ENCODE measurements at places on chromosomes 5 and 9.

GRCh38 chr5:73280821-73281746 is 108.1 kb downstream of the TMEM174 start:
- no peak for DNase-seq

DNA sequence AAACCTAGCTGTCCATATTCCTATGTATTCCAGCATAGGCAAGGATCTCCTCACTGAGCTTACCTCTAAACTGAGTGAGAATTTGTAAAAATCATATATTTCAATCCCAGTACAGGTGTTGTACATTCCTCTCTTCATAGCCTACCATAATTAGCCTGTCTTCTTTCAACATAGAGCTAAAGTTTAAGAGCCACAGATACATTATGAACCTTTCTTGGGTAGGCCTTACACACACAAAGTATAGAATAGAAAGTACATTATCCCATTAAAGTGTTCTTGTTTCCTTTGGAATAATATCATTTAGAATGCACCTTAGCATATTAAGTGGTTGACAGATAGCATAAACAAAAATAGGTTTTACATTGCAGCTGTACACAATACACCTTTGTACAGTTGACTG is 282.1 kb upstream of the TMEM161B start:
- DNase-seq, result no peak

- DNase-seq, result peak; percentile 72
Measured at GRCh38 chr5:151154931-151155774, 2.4 kb downstream of the ANXA6 start.

DNA sequence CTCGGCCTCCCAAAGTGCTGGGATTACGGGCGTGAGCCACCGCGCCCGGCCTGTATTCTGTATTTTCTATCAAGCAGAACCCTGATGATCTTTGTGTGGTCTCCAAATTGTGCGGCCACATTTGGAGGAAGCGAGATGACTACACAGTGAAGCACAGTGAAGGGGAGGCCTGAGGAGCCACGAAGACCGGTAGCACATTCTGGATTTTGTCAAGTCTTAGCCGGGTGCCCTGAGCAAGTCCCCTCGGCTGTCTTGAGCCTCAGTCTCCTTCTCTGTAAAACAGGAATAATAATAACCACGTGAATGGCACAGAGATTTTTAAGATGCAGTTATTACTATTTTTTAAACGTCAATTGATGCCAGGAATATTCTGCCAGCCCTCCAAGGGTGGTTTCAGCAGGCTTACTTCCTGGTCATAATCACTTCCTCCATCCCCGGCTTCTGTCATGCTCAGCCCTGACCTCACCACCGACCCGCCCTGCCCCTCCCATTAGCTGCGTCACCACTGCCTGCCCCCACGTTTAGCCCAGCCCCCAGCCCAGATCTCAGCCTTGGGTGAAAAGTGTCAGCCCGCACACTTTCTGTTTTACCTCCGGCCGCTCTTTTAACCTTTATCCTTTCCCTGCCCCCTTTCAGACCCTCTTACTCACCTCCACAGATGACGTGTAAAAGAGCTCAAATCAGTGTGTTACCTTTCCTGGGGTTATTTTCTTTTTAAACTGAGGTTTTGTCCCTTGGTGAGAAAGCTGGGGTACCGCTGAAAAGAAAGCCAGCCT is 27.0 kb upstream of the ERGIC1 start:
- DNase-seq, result peak; percentile 86

- no peak for DNase-seq
Measured at GRCh38 chr9:7816021-7816420, 16.4 kb upstream of the DMAC1 start.

- no peak for DNase-seq
Measured at GRCh38 chr9:136361047-136361753, 2.3 kb downstream of the DNLZ start.

GRCh38 chr5:96683810-96684209 is 21.6 kb downstream of the CAST start:
- no peak for DNase-seq

DNA sequence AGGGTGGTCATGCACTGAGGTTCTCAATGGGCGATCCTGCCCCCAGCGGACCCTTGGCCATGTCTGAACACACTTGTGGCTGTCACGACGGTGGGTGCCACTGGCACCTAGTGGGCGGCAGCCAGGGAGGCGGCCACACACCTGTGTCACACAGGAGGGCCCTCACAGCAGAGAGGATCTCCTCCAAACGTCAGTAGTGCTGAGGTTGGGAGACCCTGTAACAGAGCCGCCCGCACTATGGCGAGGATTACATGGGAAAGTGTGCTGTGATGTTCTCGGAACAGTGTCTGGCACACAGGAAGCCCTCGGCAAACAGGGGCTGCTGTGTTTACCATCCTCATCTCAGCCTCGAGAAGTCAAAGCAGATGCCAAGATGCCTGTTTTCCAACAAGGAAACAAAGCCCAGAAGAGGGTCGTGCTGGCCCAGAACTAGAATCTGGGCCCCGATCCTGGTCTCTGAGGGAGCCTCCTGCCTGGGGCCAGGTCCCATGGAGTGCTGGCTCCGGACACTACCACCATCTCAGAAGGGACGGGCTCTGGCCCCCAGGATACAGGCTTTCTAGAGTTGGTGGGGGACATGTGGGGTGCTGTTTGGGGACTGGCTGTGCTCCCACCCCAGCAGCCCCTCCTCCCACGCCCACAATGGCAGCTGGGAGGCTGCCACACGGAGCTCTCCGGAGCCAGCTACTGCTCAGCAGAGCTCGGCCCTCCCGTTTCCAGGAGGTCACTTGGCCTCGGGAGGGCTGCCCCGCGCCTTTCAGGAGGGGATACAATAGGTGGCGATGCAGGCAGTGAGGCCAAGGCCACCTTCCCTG is 48.2 kb downstream of the DBH start:
- peak; percentile 14 for DNase-seq

GRCh38 chr5:154333016-154333415 is 112.8 kb upstream of the SAP30L start:
- DNase-seq, result no peak

Data from CD4-positive, alpha-beta T cell treated with Interleukin-6 at 100 ng/mL for 8 hours (primary cell).